NCI-H1930 (cell line): ENCODE measurements at places on chromosomes 6 and 20.
A peak's percentile ranks its signal among the peaks of the same experiment; 100 is the strongest.

- DNase-seq = no peak
Measured at GRCh38 chr6:83960664-83961063, 72.9 kb upstream of the MRAP2 start.

DNA sequence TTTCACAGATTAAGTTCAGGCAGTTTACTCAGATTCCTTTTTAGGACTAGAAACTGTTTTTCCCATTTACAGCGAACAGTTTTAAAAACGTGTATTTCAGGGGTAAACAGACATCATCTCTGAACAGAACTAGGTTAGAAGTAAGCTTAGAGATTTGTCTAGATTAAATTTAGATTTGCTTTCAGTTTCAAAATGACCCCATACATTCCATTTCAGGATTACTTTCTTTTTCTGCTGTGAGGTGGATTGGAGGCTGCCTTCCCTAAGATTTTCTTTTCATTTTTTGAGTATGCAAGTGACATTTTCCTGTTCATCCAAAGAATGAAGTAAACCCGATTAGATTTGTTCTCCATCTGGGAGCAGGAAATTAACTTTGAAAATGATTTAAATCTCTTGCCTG lies 747.2 kb downstream of the KHDRBS2 start:
- no peak for DNase-seq

DNA sequence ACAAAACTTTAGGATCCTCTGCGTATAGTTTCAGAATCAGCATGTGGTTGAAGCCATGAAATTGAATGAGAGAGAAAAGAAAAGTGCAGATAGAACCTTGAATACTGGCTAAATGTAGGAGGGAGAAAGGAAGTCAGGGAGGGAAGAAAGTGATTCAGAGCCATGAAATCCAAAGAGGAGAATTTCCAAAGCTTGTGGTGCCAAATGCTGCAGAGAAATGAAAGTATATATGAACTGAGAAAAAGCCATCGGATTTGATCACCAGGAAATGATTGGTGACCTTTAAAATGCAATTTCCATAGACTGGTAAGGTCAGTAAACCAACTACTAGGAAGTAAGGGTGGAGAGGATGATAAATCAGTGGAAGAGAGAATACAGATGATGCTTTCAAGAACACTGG lies 142.3 kb downstream of the TFAP2A start:
- no peak for DNase-seq

DNA sequence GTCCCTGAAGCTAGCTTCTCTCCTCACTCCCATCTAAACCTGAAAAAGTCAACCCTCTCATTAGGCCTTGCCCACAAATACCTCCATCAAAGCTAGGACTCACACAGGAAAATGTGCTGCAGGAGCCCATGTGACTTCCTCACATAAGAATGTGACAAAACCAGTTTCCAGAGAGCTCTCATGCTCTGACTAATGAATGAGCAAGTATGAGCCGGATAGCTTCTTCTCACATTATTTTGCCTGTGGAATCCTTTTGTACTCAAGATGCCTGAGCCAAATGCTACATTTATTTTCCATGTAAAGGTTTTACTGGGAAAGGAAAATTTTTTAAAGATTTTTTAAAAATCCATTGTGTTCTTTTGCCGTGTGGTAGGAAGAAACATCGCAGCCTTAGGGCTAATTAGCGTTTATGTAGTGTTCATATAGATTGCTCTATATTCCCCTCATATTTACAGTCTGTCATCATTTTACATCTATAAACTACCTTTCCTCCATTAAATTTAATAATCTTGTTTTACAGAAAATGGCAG lies 68.6 kb upstream of the CCN6 start:
- DNase-seq = no peak

GRCh38 chr6:94736236-94736635 lies 841.1 kb upstream of the MANEA start:
- DNase-seq = no peak

- DNase-seq = no peak
Measured at GRCh38 chr6:161225681-161226008, 48.2 kb downstream of the AGPAT4 start.

DNA sequence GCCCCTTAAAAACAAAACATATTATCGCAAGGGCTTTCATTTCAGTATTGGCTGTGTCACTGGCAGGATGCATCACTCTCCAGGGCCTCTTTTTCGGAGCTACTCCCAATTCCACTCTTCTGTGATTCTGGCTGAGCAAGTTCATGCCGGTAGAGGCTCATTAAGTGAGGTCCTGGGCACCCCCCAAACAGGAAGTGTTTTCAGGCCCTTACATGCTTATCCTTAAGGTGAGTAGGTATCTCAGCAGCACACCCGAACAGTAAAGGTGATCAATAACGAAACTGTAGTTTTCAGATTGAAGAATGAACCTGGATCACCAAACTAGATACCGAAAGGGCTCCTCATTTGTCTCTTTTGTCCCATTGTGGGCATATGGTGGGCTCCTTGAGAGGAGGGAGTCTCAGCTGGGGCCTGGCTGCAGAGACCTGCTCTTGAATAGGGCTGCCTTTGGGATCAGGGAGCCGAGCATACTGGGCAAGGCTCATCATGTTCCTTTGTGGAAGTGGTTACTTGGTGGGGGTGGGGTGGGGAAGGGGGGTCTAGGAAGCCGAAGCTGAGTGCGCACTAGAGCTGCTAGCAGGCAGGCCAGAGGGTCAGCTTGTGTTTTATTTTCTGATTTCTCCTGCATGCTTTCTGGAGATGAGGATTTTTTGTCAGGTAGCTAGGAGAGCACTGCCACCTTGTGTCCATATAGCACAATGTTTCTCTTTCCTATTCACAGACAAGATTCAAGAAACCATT lies 65.2 kb downstream of the CDS2 start:
- peak; percentile 7 for DNase-seq

- DNase-seq = no peak
Measured at GRCh38 chr6:130752267-130752666, 74.9 kb upstream of the SMLR1 start.

DNA sequence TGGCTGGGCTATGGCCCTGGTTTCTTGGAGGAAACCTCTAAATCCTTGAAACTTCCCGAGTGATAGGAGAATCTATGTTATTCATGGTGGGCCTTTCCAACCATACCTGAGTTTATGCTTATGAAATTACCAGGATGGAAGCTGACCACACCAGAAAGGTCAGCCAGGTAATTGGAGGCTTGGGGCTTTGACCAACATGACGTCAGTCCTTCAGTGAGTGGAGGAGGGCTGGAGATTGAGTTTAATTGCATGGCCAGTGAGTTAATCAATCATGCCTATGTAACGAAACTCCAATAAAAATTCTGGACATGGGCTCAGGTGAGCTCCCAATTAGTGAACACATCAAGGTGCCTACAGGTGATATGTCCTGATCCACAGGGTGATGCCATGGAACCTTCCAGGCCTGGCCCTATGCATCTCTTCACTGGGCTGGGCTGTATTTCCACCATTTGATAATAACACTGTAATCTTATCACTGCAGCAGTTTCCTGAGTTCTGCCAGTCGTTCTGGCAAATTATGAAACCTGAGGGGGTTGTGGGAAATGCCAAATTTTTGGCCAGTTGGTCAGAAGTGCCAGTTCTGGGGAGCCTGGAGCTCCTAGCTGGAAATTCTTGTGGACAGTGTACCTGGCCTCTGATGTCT lies 106.5 kb downstream of the CDH26 start:
- DNase-seq = no peak

- no peak for DNase-seq
Measured at GRCh38 chr6:46505693-46506512, 14.7 kb upstream of the RCAN2 start.

DNA sequence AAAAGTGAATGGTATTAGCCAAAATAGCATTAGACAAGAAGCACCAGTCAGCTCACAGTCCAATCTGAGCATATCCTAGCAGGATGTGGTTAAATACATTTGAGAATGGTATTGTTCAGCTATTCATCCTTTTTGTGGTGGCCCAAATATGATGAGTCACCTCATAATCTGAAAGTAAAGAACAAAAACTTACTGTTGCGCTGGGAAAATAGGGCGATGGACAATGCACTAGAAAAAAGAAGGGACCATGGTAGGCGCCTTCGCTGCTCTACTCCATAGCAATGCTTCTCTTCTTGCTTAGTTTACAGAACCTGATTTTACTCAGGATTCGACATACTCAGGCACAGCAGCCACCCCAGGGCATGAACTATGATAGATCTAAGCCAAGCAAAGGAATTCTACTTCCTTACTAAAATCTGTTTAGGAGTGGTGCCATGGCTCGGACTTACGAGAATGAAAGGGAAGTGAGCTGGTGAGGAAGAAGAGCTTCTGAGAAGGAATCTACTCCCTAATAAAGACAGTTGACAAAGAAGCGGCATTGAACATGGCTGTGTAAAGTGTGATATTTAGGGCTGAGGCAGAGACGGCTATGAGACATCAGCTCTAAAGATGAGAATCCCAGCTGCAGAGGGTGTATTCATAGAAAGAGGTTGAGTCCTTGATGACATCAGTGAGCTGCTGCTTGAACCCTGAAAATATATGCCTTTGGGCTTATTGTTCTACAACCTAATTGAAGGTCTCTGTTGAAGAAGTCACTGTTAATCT lies 16.6 kb upstream of the FBXO9 start:
- no peak for DNase-seq

DNA sequence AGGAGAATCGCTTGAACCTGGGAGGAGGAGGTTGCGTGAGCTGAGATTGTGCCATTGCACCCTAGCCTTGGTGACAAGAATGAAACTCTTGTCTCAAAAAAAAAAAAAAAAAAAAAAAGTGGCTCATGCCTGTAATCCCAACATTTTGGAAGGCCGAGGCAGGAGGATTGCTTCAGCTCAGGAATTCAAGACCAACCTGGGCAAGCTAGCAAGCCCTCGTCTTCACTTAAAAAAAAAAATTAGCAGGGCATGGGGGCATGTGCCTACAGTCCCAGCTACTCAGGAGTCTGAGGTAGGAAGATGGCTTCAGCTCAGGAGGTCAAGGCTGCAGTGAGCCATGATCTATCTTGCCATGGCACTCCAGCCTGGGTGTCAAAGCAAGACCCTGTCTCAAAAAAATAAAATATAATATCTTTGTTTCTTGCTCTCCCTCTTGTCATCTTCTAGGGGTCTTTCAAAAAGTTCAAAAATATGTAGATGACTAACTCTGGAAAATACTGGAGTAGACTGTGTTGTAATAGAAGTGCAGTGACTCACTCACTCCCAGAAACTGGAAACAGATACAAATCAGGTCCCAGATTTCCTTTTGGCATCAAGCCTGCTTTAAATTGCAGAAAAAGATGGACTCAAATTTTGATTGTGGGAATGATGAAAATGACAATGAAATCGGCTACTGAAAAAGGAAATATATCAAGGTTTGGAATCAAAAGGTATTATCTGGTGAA lies 2.8 kb upstream of the GINM1 start:
- no peak for DNase-seq

DNA sequence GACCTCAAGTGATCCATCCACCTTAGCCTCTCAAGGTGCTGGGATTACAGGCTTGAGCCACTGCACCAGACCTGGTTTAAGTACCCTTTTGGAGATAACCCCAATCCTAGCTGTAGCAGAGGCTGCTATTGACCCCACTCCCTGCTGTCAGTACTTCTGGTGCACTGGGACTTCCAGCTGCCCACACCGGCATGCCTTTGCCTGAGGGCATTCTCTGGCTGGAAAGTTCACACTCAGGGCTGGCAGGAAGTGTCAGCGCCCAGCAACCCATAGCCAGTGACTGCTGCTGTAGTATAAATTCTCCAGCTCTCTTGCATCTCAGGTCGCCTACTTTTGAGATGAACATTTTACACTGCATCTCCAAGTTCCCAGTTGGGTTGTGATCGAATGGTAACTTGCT lies 75.3 kb downstream of the UTRN start:
- DNase-seq = no peak

DNA sequence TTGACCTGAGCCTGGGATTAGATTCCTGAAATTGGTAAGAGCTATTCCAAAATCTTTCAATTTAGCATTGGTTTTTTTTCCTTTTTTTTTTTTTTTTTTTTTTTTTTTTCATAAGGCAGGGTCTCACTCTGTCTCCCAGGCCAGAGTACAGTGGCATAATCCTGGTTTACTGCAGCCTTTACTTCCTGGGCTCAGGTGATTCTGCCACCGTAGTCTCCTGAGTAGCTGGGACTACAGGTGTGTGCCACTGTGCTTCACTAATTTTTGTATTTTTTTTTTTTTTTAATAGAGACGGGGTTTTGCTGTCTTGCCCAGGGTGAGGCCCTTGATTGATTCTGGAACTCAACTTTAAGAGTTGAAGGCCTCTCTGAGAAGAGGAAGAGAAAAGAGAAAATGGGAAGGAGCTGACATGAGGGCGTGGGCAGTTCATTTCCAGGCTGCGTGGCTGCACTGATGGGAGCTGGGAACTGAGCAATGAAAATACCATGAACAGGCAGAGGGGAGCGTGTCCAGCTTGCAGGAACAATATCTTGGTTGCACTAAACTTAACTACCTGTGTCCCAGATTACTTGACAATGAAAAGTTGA lies 24.6 kb downstream of the KDM1B start:
- DNase-seq = no peak

DNA sequence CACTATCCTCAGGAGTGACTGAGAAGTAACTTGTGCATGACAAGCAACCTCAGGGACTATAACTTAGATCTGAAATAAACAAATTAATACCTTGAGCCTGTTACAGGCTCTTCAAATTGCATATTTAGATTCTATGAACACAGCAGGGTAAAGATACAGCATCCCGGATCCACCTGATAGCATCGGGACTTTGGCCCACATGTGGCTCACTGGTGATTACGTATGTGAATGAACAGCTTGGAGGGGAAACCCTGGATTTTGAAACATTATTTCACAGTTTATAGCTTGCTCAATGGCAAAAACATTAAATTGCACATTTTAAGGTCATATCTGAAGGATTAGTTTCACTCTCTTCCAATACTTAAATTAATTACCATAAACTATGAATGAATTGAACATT lies 133.2 kb downstream of the KHDRBS2 start:
- DNase-seq = no peak

- no peak for DNase-seq
Measured at GRCh38 chr20:46725186-46726165, 16.0 kb downstream of the SLC2A10 start.

DNA sequence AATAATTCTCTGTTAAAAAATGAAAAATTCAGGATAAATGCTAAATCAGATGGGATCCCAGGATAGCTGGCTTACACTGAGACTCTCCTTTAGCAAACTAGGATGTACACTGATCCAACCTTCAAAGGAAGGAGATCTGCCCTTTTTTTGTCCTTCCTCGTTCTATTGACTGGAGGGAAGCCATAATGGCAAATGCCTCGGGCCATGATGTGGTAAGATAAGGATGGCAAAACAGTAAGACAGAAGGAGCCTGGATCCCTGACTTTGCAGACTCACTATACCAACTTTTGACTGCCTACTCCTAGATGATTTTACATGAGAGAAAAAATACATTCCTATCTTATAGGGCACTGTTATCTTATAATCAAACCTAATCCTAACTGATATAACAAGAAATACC lies 156.9 kb upstream of the BEND3 start:
- DNase-seq = no peak

GRCh38 chr20:58459058-58459750 lies 56.0 kb downstream of the APCDD1L start:
- no peak for DNase-seq
